ENCODE measurements at places on chromosomes 1 and 21.

DNA sequence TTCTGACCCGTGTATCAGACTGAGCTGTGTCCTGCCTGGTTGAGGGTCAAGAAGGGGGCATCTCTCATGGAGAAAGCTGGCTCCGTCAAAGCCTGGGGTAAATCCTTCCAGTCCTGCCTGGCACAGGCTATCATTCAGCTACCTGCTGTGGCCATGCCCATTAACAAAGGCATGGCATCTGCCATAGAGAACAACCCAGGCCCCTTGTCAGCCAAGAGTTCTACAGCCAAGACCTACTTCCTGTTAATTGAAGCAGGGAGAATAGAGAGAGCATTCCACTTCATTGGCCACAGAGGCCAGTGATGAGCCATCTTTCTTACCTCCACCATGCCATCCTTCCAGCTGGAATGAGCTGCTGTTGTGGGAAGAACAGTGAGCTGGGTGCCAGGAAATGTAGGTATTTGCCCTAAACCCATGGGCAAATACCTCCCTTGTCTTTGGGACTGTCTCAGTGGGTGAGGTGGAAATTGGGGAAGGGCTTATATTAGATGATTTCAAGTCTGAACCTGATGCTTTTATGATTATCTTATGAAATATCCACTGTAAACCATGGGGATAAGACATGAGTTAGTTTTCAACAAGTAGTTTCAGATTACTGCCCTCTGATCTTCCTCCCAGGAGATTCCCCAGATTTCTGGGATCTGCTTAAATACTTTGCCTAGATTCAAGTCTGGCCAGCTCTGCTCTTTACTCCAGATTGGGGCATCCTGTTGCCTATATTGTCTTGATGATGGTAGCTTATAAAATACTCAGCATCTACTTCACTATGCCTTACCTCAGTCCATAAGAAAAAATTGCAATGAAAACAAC lies 11.2 kb upstream of the KCNQ4 start:
- DNase-seq = no peak

DNA sequence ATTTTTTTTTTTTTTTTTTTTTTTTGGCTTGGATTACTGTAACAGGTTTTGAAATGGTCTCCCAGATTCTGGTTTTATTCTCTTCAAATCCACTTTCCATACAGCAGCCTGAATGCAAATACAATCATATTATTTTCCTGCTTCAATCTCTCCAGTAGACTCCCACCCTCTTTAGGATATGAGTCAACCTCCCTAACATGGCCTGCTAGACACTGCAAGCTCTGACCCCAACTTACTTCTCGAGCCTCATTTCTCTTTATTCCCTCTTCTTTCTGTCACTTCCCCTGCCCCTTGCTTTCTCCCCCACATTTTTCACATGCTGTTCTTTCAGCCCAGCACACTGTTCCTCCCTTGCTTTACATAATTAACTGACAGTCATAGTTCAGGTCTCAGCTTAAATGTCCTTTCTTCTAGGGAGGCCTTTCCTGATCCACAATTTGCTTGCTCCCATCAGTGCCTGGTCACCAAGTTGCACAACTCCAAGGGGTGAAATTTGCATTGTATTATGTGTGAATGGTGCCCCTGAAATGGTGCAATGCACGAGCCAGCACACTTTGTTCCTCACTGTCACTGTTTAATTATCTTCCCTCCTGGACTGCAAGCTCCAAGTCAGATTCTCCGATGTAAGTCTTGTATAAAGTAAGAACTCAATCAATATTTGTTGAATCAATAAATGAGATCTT lies 22.1 kb upstream of the IL19 start:
- no peak for DNase-seq

DNA sequence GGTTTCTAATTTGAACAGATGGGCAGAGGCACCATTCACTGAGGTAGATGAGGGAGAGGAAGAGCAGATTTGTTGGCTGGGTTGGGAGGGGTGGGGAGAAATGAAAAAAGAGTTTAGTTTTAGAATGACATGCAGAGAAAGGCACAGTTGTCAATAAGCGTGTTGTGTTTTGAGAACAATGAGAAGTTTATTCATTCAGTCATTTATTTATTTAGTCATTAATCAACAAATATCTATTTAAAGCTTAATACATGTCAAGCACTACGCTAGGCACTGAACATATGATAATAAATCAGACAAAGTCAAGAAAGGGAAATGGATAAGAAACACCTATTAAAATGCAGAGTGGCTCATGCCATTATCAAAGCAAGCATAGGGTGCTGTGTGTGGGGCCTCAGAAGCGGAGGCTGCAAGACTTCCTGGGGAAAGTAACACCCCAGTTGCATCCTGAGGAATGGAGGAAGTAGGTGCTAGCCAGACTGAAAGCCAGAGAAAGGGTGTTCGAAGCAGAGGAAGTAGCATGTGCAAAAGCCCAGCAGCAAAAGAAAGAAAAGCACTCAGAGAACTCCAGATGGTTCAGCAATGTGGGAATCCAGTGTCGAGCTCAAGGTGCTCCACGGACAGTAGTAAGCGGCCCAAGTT lies 114.1 kb downstream of the RNF220 start:
- DNase-seq = no peak

DNA sequence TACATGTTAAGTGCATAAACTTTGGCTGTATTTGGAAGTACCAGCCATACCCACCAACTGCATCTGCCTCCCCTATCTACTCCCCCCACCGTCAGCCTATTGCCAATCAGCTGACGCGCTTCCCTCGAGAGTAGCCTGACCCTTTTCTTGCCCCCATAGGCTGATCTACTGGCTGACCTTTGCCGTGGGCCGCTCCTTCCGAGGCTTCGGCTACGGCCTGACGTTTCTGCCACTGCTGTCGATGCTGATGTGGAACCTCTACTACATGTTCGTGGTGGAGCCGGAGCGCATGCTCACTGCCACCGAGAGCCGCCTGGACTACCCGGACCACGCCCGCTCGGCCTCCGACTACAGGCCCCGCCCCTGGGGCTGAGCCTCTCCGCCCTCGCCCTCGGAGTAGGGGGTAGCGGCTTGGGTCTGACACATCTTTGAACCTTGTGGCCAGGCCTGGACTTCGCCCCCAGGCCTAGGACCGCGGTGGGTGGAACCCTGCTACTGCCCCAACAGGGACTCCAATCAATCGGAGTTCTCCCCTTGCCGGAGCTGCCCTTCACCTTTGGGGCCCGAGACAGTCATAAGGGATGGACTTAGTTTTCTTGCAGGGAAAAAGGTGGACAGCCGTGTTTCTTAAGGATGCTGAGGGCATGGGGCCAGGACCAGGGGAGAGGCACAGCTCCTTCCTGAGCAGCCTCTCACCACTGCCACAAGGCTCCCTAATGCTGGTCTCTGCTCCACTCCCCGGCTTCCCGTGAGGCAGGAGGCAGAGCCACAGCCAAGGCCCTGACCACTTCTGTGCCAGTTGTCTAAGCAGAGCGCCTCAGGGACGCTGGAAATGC lies 4.0 kb downstream of the GLMP start:
- peak; percentile 89 for DNase-seq

GRCh38 chr1:204041803-204042505 lies 31.0 kb upstream of the SOX13 start:
- no peak for DNase-seq

DNA sequence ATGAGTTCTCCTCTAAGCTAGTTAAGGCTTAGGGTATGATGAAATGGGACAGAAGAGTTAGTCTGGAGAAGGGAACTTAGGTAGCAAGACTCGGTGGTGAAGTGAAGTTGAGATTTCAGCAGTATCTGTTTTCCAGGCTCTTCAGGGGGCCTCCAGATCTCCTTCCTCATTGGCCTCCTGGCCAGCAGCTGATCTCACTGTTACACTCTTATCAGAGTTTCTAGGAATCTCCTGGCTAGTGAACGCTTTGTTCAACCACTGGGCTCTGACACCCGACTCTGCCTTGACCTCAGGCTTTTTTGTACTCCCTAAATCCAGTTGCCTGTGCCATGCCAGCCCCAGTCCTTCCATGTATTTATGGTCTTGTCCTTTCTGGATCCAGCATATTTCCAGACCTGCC lies 311.0 kb downstream of the ASTN1 start:
- DNase-seq = no peak

- DNase-seq = no peak
Measured at GRCh38 chr1:227944931-227945890, 2.5 kb downstream of the WNT9A start.

DNA sequence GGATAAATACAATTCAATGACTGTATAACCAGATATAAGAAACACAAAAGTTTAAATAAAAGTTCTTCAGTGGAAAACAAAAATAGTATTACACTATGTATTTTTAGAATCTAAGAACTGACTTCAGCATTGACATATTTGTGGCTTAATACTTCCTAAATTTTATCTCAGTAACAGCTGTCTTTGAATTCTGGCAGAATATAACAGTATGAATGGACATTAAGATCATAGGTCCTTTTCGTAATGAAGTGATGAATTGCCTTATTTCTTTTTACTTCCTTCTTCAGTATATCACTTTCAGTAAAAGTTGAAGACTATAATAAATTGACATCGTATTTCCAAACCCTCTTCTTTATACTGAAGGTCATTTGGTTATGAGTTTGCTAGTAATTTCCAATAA lies 1030.0 kb downstream of the MRPL39 start:
- DNase-seq = no peak

DNA sequence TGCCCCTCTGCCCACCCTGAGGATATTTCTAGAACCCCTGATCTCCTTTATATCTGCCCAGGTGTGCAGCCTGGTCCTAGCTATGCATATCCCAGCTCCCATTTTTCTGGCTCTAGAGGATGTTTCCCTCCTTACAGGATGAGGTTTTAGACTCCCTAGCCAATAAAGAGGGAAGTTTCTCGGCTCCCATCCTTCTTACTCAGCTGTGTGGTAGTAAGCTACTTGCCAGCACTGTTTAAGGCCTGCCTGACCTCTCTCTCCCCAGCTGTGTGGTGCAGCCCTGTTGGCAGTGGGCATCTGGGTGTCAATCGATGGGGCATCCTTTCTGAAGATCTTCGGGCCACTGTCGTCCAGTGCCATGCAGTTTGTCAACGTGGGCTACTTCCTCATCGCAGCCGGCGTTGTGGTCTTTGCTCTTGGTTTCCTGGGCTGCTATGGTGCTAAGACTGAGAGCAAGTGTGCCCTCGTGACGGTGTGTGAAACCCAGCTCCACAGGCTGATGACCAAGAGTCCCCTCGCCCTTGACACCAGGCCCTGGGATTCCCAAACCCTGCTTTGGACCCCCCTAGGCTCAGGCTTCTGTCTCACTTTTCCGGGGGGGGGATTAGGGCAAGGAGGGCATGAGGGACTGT lies 7.8 kb upstream of the P3R3URF start:
- no peak for DNase-seq

GRCh38 chr1:235275223-235275622 lies 52.8 kb downstream of the ARID4B start:
- DNase-seq = no peak

DNA sequence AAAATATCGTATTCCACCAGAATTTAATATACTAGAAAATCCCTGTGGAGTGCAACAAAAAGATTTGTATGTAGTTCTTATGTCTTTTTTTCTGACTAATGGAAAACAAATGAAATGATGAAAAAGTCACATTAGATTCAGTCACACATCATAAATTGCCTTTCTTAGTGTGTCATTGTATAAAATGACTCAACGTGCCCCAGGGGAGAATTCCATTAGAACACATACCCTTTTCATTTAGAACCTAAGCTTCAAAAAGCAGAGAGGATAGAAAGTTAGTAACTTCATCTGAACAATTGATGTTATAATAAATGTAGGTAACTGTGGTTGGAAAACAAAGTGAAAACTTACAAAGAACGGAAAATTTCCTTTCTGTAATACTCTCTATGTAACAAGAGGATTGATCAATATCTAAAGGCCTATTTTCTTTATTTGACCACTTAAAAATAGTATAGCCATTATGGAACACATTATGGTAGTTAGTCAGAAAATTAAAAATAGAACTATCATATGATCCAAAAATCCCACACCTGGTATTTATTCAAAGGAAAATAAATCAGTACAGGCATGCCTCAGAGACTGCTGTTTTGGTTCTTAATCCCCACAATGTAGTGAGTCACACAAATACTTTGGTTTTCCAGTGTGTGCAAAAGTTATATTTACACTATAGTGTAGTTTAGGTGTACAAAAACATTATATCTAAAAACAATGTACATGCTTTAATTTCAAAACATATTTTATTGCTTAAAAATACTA lies 1016.1 kb downstream of the KCNT2 start:
- no peak for DNase-seq

GRCh38 chr1:90986953-90987352 lies 34.9 kb downstream of the ZNF644 start:
- DNase-seq = no peak

- DNase-seq = no peak
Measured at GRCh38 chr1:104248385-104248784, 498.7 kb downstream of the AMY1C start.

GRCh38 chr21:16789636-16790035 lies 723.2 kb upstream of the CXADR start:
- no peak for DNase-seq

- no peak for DNase-seq
Measured at GRCh38 chr1:204304067-204304466, 55.7 kb downstream of the PLEKHA6 start.

GRCh38 chr1:175272361-175272760 lies 79.8 kb upstream of the KIAA0040 start:
- DNase-seq = no peak

DNA sequence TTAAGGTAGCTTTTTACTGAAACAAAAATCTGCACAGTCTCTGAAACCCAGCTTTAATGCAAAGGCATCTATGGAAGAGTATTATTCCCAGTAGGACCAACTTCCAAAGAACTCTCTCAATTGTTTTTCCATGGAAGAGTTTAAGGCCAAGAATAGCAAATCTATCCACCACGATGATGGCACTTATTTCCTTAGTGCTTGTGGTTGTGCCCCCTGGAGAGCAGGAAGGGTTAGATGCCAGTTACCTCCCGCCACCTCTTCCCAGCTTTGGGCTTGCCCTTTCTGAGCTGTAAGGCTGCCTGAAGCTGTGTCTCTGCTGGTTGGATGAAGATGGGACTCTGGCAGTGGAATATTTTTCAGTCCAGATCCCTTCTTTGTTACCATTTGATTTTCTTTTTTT lies 4.8 kb upstream of the ATP1A1 start:
- DNase-seq = no peak

- no peak for DNase-seq
Measured at GRCh38 chr21:17428484-17428869, 84.4 kb upstream of the CXADR start.

GRCh38 chr1:177286396-177286795 lies 115.6 kb downstream of the BRINP2 start:
- DNase-seq = no peak

DNA sequence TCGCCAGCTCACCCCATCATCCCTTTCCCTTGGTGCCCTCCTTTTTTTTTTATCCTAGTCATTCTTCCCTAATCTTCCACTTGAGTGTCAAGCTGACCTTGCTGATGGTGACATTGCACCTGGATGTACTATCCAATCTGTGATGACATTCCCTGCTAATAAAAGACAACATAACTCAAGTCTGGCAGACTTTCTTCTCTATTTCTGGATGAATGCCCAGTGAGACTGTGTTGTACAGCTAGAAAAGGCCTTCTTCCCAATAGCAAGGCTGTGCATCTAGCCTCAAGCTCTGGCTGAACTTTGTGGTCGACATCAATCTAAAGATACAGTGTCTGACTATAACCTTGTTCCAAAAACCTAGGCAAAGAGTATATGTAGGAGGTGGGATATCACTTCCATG lies 6.4 kb downstream of the IL24 start:
- DNase-seq = no peak

- DNase-seq = no peak
Measured at GRCh38 chr1:65791396-65791795, 1.3 kb upstream of the PDE4B start.

All from ovary (tissue), 10 donors.